ENCODE measurements at places on chromosomes 3 and 15. TPM values are rescaled to one million over a fixed set of nuclear protein-coding genes. Genes with fewer than 3 reads are reported as not detected.

- H3K36me3 ChIP-seq = no peaks in the 10 kb centered on the region
- peaks cover 3% of the 10 kb centered on the region for H3K27me3 ChIP-seq
- no peaks in the 10 kb centered on the region for H3K4me1 ChIP-seq
- H3K27ac ChIP-seq = no peak overlapping the region
- H3K4me3 ChIP-seq = no peak overlapping the region
Observed at GRCh38 chr3:54960701-54961100, 32.8 kb upstream of the LRTM1 start.

- no peaks in the 10 kb centered on the region for H3K36me3 ChIP-seq
- H3K4me1 ChIP-seq = no peaks in the 10 kb centered on the region
- DNase-seq = no peak
- H3K27ac ChIP-seq = no peak overlapping the region
- no peak overlapping the region for H3K4me3 ChIP-seq
Observed at GRCh38 chr3:24300949-24301348, 193.7 kb downstream of the THRB start.

- H3K4me1 ChIP-seq = peaks cover 7% of the 10 kb centered on the region
- no peaks in the 10 kb centered on the region for H3K36me3 ChIP-seq
- H3K27me3 ChIP-seq = no peaks in the 10 kb centered on the region
- H3K4me3 ChIP-seq = no peak overlapping the region
Observed at GRCh38 chr3:119343719-119344118, 49.5 kb downstream of the ARHGAP31 start.

DNA sequence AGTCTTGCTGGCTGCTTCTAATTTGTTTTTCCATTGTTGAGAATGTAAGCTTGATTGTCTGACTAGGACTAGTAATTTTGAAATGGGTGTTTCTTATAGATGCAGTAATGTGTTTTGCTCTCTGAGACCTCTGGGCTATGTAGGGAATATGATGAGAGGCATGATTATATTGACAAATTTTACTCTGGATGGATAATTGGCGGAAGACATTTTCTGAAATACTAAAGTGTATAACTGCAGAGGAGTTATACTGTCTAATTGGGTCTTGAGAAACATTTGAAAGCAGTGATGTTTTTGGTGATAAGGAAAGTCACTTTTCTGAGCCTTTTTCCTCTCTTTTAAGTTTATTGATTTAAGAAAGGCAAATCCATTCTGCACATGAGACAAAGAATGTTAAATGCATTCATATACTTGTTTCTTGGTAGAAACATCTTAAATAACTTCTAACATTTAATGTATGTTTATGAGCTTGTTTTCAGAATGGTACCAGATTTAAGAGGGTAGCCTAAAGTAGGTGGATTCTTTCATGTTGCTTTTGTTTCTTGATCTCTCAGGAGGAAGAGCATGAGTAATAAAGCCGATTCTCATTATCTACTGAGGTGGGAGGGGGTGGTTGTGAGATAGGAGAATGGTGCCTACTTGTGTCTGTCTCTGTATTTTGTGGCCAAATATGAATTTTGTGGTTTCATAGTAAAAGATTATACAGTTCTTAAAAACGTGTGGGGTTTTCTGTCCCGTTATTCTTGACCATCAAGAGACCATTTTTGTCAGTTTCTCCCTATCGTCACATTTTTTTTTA is 2.0 kb downstream of the ATP2C1 start:
- H3K36me3 ChIP-seq = no peaks in the 10 kb centered on the region
- no peak overlapping the region for H3K27ac ChIP-seq

- DNase-seq = no peak
- peaks cover 12% of the 10 kb centered on the region for H3K27me3 ChIP-seq
- no peak overlapping the region for H3K4me3 ChIP-seq
- H3K27ac ChIP-seq = no peak overlapping the region
Observed at GRCh38 chr15:52963865-52964264, 173.7 kb upstream of the ONECUT1 start.

- no peak for DNase-seq
- H3K27me3 ChIP-seq = peaks cover 12% of the 10 kb centered on the region
- no peak overlapping the region for H3K4me3 ChIP-seq
- no peaks in the 10 kb centered on the region for H3K4me1 ChIP-seq
- H3K27ac ChIP-seq = no peak overlapping the region
- no peaks in the 10 kb centered on the region for H3K36me3 ChIP-seq
Observed at GRCh38 chr3:87949879-87950208, 109.0 kb downstream of the CGGBP1 start.

GRCh38 chr3:66476852-66477381 is 23.9 kb downstream of the LRIG1 start:
- no peaks in the 10 kb centered on the region for H3K36me3 ChIP-seq
- peaks cover 46% of the 10 kb centered on the region for H3K4me1 ChIP-seq
- H3K27ac ChIP-seq = no peak overlapping the region
- H3K4me3 ChIP-seq = no peak overlapping the region
- no peak for DNase-seq
- H3K27me3 ChIP-seq = no peaks in the 10 kb centered on the region

Gene NDN
- polyA plus RNA-seq = 0.22 TPM

Gene TMED3
- polyA plus RNA-seq = 67.8 TPM

Gene NOX5
- not detected for polyA plus RNA-seq
